ENCODE measurements at places on chromosomes 4 and X.
A peak's percentile ranks its signal among the peaks of the same experiment; 100 is the strongest.

DNA sequence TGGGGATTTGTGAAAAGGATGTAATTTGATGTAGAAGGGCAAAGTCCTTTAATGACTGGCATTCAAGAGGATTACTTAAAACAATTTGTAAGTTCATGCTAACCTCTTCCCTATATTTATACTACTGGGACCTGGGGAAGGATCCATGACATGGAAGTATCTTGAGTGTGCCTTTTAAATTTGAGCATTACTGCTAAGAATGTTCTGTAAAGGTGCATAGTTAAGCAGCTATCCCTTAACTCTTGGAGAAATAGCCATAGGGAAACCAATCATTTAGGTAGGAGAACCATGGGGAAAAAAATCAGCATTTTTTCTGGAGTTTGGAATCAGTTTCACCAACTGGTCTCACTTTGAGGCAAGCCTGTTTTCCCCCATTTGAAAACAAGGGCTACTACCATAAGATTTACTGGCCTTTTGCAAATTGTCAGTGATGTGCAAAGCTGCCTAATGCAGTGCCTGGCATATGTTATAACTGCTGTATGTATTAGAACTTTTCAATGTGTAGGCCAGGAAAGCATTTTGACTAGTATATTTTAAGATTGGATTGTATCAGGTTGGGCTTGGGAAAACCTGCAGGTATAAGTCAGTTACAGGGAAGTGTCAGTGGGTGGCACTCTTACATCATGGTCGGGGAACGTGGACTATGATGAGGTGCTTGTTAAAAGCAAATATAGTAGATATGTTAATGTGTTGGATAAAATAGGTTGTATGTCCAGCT lies 72.1 kb downstream of the PRSS12 start:
- DNase-seq, result peak; percentile 71

GRCh38 chr4:76194325-76194724 lies 19.3 kb downstream of the SCARB2 start:
- no peak for DNase-seq

DNA sequence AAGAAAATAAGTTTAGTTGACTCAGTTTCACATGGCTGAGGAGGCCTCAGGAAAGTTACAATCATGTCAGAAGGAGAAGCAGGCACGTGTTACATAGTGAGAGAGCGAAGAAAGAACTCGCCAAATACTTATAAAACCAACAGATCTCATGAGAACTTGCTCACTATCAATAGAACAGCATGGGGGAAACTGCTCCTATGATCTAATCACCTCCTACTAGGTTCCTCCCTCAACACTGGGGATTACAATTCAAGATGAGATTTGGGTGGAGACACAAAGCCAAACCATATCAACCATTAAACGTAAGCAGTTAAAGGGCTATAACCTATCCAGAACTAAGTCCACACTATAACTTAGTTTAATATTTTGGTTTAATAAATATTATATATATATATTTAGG lies 113.8 kb upstream of the ADGRL3 start:
- DNase-seq, result no peak

DNA sequence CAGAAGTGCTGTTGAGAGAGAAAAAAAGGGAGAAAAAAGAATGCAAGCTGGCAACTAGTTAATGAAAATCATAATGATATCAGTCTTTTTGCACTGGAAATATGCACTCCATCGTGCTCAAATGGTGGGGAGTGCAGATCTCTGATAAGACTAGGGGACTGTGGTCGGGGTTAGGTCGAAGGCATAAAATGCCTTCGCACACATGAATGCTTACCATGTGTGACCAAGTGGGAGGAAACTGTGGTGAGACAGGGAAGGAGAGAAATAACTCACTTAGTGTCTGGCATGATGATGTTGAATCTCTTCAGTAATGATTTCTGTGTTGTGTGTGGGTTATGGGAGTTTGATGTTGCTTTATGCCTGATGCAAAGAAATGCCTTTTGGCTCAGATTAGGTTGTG lies 358.9 kb downstream of the FBXO8 start:
- DNase-seq, result no peak

DNA sequence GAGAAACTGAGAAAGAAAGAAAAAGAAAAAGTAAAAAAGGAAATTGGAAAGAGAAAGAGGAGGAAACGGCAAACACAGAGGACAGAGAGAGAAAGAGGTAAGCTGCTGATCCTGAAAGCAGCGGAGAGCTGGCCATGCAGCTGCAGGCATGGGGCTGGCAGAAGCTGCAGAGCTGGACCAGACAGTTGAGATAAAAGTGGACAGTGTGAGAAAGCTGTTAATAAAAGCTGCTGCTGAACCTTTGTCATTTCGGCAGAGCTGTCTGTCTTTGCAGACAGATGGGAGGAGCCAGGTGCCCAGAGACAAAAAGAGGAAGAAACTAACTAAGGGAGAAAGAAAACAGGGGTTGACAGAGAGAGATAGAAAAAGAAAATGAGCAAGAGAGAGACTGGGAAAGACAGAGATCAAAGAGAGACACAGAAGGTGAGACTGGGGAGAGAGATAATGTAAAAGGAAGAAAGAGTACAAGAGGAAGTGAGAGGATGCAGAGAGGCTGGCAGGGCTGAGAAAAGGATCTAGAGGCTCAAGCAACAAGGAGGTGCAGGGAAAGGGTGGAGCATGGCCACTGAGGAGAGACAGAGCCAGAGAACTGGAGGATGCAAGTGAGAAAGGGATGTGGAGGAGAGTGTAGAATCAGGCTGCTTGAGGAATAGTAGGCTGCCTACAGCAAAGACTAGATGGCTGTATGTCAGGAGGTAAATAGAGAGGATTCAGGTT lies 376.8 kb upstream of the FGF16 start:
- DNase-seq, result no peak

DNA sequence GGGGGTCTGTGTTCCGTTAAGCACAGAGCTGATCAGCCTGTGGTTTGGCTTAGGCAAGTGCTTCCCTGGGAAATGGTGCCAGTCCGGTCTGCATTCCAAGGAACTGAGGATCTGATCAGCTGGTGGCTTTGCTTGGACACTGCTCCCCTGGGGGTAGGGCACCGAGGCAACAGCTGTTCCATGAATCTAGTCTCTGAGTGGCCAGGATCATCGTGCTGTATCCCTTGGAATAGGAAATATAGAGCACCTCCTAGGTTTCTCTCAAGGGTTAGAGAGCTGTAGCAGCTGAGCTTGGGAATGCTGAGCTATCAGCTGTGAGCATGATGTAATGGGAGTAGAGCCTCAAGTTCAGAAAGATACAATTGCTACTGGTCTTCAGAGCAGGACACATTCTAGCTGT lies 863.9 kb downstream of the RAPGEF2 start:
- DNase-seq, result no peak

- no peak for DNase-seq
Measured at GRCh38 chr4:1872870-1873269, 1.7 kb downstream of the NSD2 start.

DNA sequence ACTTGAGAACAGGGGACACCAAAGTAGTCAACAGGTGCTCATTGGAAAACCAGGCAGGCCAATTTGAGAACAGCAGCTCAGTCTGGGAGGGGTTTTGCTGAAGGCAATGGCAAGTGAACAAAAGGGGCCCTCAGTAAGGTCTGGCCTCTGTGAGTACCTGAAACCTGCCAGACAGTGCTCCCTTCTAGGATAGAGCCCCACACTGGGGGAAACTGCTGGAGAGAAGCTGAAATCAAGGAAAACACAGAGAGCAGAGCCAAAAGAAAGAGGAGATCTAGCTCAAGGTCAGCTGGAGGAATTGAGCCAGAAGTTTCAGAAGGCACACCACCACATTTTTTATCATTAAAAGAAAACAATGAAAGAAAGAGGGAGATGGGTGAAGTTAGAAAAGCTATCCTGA lies 28.2 kb downstream of the PNMA6E start:
- no peak for DNase-seq

- no peak for DNase-seq
Measured at GRCh38 chrX:133188631-133189030, 29.5 kb downstream of the TFDP3 start.

DNA sequence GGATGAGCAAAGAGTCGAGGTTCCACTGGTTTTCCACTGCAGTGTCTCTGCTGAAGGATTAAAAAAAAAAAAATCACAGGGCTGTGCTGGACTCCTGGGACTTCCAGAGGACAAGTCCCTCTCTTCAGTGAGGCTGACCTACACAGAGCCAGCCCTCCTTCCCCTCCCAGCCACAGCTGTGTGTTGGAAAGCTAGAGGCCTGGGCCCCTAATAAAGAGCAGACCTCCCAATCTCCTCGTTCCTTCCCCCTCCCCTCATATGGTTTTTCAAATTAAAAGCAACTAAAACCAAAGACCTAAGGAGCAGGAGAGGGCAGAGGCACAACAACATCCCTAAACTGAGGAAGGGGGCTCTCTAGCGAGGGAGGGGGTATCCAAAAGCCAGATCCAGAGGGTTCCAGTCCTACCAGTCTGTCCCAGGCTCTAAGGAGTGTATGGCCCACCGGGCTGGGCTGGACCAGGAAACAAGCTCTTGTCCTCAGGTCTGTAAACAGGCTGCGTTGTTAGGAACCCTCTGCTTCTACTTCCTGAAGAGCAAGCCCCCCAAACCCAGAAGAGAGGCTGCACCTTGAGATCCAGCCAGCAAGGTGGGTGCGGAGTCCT lies 4.0 kb upstream of the PDGFRA start:
- DNase-seq, result no peak

- no peak for DNase-seq
Measured at GRCh38 chr4:31613946-31614623, 893.9 kb downstream of the PCDH7 start.

- DNase-seq, result no peak
Measured at GRCh38 chr4:31059753-31060522, 339.8 kb downstream of the PCDH7 start.

DNA sequence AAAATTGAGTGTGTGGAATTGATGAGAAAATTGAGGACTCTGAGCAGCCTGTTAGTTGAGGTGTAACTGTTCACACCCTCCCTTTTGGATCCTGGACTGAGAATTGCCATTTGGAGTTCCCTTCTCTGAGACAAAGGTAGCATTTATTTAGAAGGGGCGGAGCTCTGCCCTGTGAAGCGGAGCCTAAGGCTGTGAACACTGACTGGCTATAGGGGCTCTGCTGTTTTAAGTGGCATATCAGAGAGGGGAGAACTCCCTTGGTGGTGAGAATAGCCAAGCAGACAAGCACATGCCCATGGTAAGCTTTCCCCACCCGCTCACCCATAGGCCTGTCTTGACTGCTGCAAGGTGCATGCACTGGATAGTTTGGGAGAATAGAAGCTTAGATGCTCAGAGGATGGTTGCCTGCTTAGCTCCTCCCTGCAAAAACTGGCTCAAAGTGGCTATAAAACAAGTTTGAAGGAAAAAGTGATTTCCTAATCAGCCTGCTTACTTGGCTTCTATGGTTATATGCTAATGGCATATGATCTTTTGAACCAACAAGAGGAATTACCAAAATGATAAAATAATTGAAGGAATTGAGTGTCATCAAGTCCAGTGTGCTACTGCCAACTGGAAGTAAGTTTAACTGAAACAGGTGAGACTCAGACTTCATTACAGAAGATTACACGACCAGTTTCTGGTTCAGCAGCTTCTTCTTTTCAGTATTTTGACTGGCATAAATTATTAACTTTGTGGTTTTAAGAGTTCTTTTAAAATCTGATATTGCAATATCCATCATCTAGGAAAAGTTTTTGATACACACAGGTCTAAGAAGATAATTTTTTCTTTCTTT lies 108.4 kb downstream of the AFF1 start:
- no peak for DNase-seq

DNA sequence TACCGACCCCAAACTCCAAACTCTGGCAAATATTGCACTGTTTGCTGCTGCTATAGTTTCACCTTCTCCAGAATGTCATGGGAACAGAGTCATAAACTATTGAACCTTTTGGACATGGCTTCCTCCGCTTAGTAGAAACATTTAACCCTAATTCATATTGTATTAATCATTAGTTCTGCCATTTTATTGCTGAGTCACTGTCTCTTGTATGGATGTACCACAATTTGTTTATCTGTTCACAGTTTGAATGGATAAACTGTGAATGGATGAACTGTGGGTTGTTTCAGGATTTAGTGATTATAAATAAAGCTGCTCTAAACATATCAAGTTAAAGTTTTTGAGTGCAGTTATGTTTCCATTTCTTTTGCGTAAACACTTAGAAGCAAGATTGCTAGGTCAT lies 10.1 kb downstream of the ANXA10 start:
- no peak for DNase-seq

GRCh38 chr4:45679411-45679810 lies 444.4 kb downstream of the GABRG1 start:
- DNase-seq, result no peak

- peak; percentile 83 for DNase-seq
Measured at GRCh38 chr4:99642725-99643489, 14.7 kb downstream of the C4orf54 start.

DNA sequence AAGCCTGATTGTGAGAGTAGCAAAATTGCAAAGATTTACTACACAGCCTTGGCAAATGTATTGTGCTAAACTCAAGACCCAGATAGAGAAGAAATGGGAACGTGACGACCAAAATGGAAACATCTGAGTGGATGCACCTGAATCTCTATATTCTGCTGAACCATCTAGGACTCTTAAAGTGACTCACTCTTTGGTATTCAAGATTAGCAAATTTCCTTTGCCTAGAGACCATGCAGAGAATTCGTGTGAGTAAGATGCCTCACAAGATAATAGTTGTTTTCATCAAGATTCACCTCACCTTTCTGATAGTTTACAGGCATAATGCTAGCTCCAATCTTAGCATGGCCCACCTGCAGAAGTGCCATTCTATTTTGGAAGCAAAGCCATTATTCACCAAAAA lies 14.4 kb upstream of the ATOH1 start:
- no peak for DNase-seq

DNA sequence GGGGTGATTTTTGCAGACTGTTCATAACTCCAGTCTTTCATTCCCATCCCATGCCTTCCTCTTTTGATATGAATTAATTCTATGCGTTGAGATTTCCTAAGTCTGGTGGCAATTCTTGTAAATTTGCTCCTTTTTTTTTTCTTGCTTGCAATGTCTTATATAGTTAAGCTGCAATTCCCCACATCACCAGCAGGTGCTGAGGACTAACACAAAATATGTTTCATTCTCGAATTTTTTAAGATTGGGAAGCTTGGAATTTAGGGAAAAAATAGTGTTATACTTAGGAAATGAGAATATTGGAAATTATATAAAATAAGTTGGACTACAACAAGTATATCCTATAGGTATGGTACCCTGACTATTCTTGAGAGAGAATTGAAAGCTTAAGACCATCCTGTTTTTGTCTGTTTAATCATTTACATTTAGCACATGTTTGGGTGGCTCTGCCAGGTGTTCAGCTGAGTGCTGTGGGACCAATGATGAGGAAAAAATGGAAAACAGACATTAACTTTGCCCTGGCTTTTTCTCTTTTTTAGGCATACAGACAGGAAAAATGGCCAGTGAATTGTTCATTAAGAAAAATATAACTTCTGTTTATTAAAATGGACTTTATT lies 30.2 kb downstream of the AFF2 start:
- peak; percentile 11 for DNase-seq

GRCh38 chr4:39655211-39655610 lies 16.5 kb upstream of the SMIM14 start:
- no peak for DNase-seq

All from body of pancreas (tissue), 4 donors.